ENCODE measurements at places on chromosomes 3 and 15.

DNA sequence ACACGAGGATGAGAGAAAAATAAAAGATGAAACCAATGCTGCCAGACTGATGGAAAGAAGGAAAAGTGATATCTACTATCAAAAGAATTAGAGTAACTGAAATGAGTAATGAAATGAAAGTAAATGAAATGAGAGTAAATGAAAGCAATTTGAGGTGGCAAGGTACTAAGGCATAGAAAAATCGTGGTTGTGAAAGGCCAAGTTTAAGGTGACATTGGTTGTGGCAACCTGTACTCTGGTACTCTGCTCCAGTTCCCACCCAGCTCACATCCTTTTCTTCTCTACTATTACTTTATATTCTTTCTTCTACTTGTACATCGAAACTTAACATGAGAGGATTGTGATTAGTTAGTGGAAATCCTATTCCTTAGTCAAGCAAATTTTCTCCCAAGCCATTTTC lies 10.1 kb downstream of the RFX7 start:
- no peak for DNase-seq

DNA sequence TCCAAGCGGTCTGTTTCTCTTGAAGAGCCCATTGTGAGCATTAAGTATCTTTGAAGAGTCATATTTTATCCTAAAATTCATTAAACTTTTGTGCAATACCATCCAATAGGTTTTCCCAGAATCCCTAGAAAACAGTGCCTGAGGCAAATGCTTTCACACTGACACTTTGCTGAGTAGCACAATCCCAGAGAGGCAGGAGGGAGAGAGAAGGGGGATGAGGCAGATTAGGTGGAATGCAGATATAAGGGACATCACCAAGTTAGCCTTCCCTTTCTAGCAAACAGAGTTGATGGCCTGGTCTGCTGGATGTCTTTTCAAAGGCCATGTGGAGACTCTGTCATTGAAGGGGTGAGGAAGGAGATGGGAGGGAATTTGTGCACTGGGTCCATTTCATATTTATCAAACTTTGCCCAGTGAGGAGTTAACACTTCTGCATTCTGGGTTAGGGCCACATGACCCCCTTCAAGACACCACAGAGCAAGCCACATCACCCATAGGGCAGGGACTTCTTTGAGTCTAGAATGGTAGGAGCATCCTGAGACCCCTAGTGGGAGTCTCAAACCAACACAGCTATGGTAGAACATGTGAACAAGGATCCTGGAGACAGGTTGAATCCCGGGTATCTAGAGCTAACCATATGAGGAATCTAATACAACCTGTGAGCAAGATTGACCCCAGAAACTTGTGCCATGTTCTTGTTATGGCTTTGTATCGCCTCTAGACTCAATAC lies 32.0 kb upstream of the SEMA6D start:
- no peak for DNase-seq

DNA sequence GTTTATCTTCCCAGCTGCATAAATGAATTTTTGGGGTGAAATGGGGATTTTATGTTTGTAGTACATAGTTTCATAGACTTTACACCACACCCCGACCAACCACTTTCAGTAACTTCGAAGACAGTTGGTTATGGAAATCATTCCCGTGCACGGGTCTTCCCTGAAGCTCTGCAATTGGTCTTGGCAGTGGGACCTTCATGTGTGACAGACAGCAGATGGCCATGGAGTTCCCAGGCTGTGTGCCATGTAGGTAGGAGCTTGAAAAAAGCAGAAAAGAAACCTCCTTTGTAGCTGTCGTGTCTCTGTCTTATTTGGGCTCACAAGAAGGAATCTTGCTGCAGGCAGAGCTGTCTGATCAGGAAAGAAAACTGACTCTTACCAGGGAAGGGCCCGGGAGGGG lies 25.9 kb downstream of the EXOG start:
- DNase-seq, result no peak

DNA sequence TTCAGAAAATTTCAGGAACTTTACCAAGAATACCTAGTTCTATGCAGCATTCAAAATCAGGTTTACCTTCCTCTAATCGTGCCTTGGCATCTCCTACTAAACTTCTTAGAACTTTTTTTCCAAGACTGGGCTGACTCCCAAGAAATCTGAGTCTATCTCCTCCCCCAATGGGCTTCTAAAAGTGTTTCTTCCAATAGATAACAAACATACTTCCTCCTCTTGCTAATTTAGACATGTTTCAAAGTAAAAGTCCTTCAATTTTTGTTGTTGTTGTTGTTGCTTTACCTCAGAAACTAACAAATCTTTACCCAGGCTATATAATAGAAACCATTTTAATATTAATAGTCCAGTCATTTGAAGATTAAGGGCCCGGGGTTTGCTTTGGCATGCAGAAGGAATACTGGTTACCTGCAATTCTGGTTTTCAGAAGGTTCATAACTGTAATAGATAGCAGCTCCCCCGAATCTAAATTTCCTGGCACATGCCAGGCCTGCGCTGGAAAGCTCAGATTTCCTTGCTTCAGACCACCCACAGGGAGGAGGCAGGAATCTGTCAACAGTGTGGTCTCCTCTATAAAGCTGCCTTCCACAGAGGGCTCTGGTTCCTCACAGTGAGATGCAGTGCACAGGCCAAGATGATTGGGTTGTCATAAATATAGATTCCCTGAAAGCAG lies 188.7 kb downstream of the THRB start:
- no peak for DNase-seq

DNA sequence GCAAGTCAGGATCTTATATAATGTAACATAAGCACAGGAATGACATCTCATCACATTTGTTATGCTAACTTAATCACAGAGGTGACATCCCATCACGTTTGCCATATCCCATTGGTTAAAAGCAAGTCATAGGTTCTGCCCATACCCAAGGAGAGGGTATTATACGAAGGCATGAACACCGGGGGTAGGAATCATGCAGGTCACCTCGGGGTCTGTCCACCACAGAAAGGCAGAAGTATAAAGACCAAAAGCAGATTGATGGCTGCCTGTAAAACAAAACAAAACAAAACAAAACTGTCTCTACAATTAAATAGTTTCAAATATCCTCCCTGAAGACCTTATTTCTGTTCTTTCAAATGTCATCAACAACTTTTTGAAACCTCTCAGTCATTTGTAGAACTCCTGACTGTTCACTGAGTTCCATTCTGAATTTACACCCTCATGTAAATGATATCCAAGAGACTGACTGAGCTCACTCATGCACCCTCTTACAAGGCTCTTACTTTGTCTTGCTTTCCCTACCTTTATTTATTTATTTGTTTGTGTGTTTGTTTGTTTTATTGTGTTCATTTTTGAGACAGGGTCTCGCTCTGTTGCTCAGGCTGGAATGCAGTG lies 22.7 kb upstream of the ZNF639 start:
- DNase-seq, result no peak

GRCh38 chr3:102630531-102630930 lies 195.7 kb downstream of the ZPLD1 start:
- DNase-seq, result no peak

DNA sequence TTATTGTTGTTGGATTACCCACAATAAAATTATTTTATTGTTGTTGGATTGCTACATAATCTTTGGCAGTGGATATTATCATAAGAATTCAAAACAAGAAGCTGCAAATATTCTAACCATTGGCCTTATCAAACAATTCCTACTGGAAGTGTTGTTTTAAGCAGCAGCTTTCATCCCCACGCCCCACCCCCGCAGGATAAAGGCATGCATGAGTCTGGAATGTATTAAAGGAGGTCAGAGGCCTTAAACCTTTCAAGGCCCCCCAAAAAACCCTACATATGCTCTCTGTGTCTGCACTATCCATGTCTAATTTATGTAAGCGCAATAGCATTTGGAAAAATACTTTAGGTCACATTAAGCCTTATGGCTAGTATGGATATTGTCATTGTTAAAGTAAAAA lies 23.1 kb downstream of the P3H2 start:
- DNase-seq, result no peak

- no peak for DNase-seq
Observed at GRCh38 chr3:168085491-168086119, 10.1 kb downstream of the GOLIM4 start.

DNA sequence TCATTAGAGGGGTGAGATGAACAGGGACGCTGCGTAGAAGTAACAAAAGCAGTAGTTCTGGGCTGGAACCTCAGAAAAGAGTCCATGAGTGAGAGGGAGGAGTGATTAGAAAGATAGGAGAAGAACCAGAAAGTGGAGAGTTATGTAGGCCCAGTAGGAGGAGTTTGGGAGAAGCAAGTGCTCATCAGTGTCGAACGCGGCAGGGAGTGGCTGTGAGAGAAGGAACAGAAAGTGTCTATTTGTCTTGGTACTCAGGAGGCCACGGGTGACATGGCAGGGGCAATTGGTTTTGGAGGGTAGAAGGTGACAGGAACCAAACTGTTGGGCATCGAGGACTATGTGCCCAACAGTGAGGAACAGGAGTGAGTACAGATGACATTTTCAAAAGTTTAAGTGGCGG lies 1.3 kb upstream of the INSYN1 start:
- DNase-seq, result no peak

DNA sequence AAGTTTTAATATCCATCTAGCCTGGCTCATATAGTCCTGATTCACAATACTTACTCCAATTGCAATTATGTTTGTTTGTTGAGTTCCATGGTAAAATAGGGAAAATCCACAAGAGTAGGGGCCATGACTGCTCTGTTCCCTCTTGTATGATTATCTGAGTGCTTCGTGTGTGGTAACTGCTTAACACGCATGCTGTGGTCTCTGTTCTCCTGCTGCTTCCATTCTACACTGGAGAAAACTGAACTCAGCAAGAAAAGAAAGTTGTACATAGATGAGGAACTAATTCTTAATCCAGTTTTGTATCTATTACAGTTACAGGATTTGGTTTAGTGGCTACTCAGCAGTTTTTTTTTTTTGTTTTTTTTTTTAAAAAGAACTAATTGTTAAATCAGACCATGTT lies 223.0 kb upstream of the SATB1 start:
- DNase-seq, result no peak

- peak; percentile 10 for DNase-seq
Observed at GRCh38 chr3:169863458-169863899, 6.3 kb downstream of the LRRC31 start.

DNA sequence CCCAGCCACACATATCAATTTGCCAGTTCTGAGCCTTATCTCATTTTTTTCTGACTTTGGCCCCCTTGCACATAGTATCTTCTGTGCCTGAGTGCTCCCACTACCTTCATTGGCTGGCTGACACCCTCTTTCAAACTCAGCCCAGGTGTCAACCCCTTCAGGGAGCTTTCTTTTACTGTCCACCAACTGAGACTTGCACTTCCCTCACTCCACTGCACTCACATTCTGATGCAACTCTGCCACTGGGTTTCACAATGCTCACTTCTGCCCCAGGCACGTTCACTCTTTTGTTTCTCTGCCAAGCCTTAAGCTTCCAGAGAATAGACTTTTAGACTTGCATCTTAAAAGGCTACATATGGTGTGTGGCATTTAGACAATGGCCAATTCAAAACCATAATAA lies 101.5 kb upstream of the CBLB start:
- no peak for DNase-seq

DNA sequence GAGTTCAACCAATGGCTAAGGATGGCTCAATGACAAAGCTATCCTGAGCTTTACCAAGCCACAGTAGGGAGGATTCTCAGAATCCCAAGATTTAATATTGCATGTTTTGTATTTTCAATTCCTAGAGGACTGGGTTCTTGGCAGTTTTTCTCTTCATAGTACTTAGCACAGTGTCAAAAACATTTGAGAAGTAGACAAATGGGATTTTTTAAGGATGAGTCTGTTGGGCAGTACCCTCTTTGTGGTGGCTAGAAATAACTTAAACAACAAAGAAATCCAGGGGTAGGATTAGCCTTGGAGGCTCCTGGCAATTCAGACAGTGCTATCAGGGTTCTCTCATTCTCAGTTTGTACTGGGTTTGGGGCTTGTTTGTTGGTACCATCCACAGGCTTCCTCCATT lies 212.8 kb upstream of the RORA start:
- DNase-seq, result no peak

- DNase-seq, result no peak
Observed at GRCh38 chr15:79562403-79562815, 130.3 kb downstream of the MINAR1 start.

DNA sequence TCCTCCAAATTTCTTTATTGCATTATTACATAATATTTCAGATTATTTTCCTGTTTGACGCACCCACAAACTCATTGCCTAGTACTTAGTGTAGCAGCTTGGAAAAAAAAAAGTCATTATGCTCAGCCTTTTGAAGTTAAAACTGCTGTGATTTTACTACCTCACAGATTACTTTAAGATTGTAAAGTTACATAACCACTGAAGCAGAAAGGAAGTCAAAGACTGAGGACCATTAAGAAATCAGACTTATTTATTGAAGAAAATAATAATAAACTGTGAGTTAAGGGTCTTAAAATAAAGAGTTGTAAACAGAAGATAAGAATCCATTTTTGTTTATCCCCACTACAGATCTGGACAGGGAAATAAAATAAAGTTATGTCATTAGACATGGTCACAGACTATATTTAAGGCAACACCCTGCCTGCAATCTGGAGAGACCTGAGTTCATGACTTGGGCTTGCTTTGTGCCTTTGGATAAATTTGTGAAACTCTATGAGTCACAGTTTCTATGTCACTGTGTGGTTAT lies 212.1 kb upstream of the ROBO2 start:
- no peak for DNase-seq

GRCh38 chr3:138148503-138148902 lies 16.3 kb upstream of the A4GNT start:
- no peak for DNase-seq

DNA sequence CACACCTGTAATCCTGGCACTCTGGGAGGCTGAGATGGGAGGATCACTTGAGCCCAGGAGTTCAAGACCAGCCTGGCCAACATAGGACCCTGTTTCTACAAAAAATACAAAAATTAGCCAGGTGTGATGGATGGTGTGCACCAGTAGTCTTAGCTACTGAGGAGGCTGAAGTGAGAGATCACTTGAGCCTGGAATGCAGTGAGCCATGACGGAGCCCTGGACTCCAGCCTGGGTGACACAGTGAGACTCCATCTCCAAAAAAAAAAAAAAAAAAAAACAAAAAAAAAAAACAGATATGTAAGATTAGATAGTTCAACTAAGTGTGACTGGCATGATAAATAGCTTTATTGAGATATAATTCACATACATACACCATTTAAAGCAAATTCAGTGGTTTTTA lies 9.7 kb downstream of the RBSN start:
- no peak for DNase-seq

- no peak for DNase-seq
Observed at GRCh38 chr3:15297608-15298350, 34.6 kb downstream of the SH3BP5 start.

DNA sequence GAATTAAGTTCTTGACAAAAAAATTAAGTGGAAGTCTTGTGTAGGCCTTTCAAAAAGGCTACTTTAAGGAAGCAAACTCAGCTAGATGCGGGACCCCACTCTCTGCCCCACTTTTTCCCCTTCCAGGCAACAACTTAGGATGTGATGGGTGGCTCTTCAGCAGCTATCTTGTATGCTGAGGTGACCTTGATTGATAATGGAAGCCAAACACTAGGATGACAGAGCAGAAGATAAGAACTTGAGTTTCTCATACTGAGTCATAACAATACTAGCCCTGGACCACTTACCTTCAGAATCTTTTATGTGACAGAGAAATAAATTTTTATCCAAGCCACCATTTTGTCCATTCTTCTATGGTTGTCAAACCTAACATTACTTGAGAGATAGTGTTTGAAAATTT lies 16.1 kb downstream of the PDCD10 start:
- no peak for DNase-seq
